IMR-90 (cell line): ENCODE measurements at places on chromosomes 13 and 19.

- no peak for DNase-seq
These were observed 43.1 kb downstream of the NFIC start for GRCh38 chr19:3409346-3410064.

GRCh38 chr13:41312176-41312500 is 1.1 kb downstream of the NAA16 start:
- DNase-seq, result peak; percentile 43

GRCh38 chr19:42989851-42990250 is 36.4 kb downstream of the PSG11 start:
- no peak for DNase-seq

DNA sequence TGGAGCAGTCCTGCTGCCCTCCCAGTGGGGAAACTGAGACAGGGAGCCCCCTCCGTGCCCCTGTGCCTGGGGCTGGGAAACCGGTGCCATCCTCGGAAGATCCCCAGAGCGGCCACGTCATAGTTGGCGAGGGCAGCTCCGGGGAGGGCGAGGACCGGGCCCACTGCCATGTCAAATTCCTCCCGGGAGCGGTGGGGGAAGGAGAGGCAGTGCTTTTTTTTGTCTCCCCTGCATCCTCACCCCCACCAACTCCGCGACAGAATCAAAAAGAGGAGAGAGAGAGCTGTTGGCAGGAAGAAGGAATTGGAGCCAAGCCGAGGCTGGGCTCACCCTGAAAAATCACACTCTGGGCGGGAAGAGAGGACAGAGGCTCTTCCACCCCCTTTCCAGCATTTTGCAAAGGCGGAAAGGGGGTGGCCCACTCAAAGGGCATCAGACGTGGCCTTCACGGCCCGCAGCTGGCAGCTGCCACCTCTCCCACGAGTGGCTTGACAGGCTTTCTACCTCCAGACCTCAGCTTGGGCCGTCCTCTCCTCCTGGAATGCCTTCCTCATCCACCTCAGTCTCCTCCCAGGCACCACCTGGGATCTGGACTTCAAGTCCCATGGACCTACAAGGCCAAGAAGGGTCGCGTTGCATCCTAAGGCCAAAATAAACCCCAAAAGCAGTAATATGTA is 19.6 kb upstream of the NFIC start:
- no peak for DNase-seq

DNA sequence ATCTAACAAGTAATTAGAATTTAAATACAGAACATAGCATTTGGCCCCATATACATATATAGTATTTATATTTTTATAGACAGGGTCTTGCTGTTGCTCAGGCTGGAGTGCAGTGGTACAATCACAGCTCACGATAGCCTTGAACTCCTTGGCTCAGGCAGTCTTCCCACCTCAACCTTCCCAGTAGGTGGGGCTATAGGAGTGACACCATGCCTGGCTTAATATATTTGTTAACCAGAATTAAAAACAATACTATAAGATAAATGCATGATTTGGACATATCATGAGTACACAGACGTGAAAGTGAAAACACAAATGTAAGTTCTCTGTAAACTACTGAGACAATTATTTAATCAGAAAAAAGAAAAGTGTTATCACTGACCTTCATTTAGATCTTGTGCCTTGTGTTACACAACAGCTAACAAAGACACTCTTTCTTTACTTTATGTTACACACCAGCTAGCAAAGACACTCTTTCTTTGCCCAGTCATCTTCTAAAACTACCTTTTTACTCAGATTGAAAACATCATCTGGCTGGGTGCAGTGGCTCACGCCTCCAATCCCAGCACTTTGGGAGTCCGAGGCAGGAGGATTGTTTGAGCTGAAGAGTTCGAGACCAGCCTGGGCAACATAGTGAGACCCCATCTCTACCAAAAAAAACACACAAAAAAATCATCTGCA is 22.6 kb downstream of the CARS2 start:
- peak; percentile 15 for DNase-seq

GRCh38 chr19:1237027-1237659 is 662 bp downstream of the CBARP start:
- no peak for DNase-seq

GRCh38 chr13:51797664-51798488 is 6.1 kb downstream of the DHRS12 start:
- peak; percentile 69 for DNase-seq

- DNase-seq, result no peak
These were observed 2.8 kb downstream of the GRK1 start for GRCh38 chr13:113669755-113670341.

GRCh38 chr13:95326695-95327094 is 25.4 kb upstream of the ABCC4 start:
- no peak for DNase-seq

GRCh38 chr13:33611121-33611805 is 206.7 kb upstream of the RFC3 start:
- DNase-seq, result peak; percentile 64

GRCh38 chr13:40187841-40188591 is 478.4 kb downstream of the FOXO1 start:
- no peak for DNase-seq
